ENCODE measurements at places on chromosomes 5 and 9. TPM values are rescaled to one million over a fixed set of nuclear protein-coding genes. Genes with fewer than 3 reads are reported as not detected.

The CKMT2 gene
- total RNA-seq, result not detected

The ARSI gene
- 4.5 TPM for total RNA-seq

The LCN1 gene
- not detected for total RNA-seq

DNA sequence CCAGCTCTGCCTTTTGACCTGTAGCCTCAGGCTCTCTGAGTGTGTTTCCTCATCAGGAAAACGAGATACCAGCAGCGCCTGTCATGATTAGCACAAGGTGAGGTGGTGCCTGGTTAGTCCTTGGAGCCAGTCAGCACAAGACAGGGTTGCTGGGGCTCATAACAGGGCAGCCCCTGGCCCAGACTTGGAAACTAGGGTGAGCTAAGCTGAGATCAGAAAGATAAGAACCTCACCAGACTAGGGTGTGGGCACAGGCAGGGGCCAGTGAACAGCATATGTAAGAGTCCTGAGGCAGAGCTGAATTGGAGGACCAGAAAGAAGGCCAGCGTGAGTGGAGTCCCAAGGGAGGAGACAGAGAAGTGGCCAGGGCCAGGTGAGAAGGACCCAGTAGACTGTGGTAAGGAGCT lies 42.7 kb upstream of the FUBP3 start:
- no peak for DNase-seq

GRCh38 chr5:178483620-178484019 lies 106.6 kb downstream of the COL23A1 start:
- peak; percentile 73 for DNase-seq

- DNase-seq, result no peak
Measured at GRCh38 chr9:31185831-31186230, 1198.6 kb upstream of the ACO1 start.

GRCh38 chr5:127030259-127031146 lies at the start of gene MARCHF3:
MARCHF3 (minus strand) TSS chr5:127030558; CDS start chr5:126918171, 112,387 bp downstream.
- DNase-seq, result peak; percentile 98

DNA sequence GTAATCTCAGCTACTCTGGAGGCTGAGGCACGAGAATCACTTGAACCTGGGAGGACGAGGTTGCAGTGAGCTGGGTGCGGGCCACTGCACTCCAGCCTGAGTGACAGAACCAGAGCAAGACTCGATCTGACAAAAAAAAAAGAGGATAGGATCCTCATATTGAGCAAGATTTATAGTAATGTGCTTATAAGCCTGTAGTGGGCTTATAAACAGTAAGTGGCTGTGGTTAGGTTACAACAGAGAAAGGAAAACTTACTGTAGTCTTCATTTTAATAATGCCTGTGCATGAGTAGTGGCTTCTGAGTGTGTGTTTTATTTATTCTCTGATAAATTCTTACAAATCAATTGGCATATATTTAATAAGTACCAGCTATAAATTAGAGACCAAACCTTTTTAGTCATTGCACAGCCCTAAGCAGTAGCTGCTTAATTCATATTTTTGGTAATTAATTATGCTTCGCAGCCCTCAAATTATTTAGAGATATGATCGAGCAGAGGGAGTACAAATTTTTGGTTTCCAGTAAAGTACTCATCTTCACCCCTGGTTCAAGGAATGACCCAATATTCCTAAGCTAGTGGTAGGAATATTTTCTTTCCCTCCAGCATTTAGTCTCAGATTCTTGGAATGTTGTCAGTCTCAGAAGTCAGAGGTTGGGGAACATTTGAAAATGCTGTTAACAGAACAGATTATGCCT lies 73.8 kb upstream of the KLF9 start:
- DNase-seq, result no peak

DNA sequence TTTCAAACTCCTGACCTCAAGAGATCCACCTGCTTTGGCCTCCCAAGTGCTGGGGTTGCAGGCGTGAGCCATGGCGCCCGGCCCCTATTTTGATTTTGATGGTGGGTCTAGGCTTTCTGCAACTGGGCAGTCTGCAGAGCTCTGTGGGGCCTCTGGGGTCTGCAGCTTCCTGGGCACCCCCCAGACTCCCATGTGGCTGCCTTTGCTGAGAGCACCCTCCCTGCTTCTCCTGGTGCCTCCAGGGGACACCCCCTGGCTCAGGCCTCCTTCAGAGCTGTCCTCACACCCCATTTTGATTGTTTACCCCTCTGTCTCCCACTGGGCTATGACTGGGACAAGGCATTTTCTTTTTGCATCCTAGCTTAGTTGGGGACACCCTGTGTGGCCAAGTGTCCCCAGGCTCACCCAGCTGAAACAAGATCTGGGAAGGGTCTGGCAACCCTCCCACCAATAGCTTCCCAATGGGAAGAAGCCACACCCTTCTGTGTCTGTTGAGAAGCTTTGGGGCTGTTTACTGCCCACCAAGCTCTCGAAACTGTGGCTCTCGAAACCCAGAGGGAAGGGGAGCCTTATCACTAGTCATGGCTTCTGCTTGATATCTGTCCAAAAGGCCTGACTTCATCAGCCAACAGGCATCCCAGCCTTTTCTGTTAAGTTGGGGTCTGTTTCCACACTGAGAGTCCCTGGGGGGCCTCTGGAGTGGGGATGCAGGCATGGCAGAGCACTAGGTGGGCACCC lies 204.4 kb upstream of the IER5L start:
- DNase-seq, result no peak

Measured in Daoy (cell line).